Bone marrow (tissue), 2 donors: ENCODE measurements at places on chromosomes 13 and 19.

DNA sequence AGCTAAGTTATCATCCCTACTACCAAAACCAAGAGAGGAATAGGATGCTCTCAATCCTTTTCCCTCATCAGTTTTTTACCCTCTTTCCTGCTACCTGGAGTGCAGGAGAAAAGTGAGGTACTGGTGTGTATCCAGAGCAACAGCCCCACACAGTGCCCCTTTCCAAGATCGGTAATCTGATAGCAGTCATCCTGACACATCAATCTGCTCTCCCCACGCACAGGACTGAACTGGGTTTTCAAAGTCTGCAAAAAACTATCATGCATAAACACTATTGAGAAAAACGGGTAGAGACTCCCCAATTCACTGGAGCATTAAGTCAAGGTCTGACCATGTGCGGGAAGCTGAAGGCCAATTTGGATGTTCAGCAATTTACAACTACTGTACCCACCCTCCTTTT lies 284.8 kb downstream of the RBM26 start:
- DNase-seq, result no peak

DNA sequence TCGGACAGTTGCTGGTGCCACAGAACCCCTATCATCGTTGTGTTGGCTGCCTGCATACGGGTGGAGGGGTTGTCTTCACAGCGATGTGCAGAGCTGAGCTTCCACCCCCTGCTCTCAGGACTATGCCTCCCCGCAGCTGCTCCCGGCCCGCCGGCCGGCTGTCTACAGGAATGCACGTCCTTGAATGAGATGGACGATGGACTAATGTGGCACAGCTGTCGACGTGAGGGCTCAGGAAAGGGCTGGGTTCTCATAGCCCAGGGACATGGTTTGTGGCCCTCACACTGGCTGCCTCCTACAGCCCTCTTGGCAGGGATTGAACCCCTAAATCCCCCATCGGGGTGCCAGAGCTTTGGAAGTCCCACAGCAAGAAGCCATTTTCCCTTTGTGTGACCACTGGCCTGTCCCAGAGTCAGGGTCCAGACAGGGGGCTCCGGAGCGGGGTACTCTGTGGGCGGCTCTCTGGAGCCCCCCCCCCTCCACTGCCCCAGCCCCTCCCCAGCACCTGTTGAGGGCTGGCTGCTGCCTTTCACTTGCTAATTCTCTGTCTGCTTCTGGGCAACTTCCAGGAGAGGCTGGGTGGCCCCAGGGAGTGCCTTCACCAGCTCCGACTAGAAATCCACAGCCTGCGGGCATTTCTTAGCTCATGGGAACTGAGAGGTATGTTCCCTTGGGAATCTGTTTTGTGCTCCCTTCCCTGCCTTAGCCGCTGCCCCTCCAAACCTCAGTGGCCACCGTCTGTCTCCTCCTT lies 40.2 kb downstream of the TSSK6 start:
- no peak for DNase-seq

DNA sequence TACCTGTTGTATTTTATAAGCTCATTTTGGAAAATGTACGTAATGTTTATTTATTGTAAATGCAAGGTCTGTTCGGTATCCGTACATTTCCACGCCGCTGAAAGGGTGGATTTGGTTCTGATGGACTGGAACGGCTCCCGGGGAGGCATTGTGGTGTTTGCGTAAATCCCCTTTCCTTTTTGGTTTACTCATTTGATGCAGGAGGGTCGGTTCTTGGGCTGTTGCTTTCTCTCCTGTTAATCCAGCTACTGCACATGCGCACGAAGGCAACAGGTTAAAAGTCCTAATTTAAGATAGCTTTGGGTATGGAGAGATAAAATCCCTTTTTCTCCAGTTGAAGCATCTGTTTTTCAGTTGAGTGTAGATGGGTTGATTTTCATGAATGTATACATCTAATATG lies 224.4 kb downstream of the TM9SF2 start:
- DNase-seq, result no peak

DNA sequence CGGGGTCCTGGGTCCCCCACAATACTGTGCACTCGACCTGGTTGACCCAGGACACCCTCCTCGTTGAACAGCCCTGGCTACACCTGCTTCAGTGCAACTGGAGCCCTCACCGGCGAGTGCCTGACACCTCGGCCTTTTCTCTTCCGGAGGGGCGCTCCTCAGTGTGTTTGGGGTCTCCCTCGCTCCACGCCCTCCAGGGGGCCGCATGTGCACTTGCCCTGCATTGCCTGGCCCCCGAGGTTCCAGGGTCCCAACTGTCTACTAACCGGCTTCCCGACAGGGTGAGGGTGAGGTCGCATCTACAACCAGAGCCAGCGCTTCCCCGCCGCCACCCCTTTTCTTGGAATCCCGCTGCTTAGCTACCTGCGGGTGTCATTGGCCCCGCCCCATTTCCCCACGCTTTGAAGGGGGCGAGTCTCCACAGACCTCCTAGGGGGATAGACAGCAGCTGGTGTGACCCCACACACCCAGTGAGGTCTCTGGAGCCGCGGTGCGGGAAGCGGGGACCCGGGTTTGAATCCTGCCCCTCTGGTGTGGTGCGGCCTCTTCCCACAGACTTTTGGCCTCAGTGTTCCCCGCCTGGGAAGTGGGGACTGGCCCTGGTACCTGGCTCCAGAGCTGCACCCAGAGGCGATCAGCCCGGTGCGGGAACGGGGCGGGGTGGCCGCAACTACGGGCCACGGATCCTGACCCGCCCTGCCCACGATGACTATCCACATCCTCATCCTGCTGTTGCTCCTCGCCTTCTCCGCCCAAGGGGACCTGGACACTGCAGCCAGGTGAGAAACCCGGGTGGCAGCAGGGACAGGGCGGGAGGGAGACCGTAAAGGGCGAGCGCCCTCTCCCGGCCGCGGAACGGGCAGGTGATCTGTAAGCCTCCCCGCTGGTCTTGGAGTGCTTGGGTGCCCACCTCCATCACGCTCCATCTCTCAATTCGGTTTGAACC lies at the start of gene ADM5:
ADM5 (plus strand) TSS at position 462 of the 946 bp plus-strand sequence; CDS start at position 706, 244 bp downstream.
- DNase-seq, result no peak

GRCh38 chr13:97028441-97029299 lies 34.4 kb upstream of the OXGR1 start:
- no peak for DNase-seq
